ENCODE measurements at places on chromosomes 16 and 17.

DNA sequence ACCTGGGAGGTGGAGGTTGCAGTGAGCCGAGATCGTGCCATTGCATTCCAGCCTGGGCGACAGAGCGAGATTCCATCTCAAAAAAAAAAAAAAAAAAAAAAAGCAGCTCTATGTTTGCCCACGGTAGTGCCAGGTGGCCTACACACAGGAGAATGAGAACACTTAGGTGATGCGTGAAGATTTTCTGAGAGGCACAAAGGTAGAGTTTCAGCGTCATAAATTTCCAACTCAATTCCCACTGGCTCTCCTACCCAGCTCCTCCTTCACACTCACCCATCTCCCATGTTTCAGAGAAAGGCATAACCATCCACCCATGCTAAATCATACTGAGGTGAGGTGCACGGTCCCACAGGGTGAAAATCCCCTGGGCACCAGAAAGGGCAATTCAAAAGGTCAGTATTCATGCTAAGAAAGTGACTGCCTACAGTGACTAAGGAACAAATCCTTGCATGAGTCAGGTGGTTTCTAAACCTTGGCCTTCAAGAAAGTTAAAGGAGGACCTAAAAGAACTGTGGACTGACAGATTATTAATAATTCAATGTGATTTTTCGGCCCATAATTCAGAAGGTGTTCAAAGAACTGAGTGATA lies 4.8 kb downstream of the DCAKD start:
- DNase-seq: no peak

DNA sequence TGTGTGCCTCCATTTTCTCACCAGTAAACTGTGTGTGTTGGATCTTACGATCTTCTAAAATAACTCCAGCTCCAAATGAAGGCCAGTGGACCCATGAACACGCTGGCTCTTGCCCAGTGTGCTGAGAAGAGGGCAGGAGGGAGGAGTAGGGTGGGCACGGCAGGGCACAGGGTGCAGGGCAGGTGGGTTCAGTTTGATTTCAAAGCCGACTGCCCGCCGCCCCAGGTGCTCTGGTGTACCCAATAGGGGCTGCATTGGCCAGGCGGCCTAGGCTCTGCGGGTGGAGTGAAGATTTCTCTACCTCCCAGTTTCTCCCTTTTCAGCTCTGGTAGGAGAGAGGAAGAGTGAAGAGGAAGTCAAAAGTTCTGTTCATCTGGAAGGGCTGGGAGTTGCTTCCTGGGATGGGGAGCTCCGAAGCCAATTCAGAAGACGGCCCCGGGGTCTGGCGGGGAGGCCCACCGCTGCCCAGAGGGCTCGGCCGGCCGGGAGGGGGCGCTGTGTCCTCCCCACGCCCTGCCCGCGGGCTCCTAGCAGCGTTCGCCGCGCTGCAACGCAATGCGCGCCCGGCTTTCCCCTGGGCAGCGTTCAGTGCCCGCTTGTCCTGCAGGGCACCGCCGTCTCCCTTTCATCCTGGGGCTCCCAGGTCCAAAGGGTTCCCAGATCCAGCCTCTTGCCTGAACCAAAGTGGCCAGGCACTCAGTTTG lies 1.1 kb upstream of the CRHR1 start:
- no peak for DNase-seq

DNA sequence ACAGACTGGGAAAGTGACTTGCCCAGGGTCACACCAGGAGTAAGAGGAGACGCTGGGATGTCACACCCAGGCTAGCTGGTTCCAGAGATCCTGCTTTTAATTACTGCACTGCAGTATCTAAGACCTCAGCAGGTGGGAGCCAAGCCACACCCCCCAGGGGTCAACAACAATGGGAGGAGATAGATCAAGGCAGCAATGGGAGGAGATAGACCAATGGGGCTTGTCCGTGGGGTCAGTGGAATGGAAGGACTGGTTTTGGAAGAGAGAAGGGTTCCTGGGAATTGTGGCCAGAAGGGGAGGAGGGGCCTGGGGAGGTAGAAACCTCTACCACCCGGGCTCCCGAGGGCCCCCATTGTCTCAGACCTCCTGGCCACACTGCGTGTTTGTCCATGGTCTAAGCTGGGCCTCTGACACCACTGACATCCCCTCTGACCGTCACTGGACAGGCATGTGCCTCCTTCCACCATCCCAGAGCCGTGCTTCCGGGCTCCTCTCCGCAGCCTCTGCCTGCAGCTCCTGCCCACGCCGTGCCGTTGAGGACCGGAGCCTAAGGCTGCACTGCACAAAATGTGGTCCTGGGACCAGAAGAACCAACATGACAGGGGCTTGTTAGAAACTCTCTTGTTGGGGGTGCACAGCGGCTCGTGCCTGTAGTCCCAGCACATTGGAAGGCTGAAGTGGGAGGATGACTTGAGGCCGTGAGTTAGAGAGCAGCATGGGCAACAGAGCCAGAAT lies 69.8 kb upstream of the RPH3AL start:
- DNase-seq: no peak

- DNase-seq: no peak
These were observed 24.2 kb downstream of the MAP3K3 start for GRCh38 chr17:63646488-63646806.

- DNase-seq: no peak
These were observed 4.2 kb upstream of the MXRA7 start for GRCh38 chr17:76714822-76715495.

DNA sequence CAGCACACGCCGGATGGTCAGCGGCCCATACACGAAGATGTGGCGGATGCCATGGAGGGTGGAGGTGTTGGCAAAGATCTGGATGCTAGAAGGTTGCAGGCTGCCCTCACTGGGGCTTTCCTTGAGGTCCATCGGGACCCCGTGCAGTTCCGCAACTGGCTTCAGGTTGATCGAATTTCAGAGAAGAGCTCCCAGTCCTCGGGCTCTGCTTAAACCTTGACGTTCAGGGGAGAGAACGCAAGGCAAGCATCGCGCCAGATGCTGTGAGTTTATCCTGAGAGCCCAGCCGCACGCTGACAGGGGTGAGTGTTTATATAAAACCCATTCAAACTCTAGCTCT lies 98.7 kb upstream of the CCL2 start:
- DNase-seq: no peak

DNA sequence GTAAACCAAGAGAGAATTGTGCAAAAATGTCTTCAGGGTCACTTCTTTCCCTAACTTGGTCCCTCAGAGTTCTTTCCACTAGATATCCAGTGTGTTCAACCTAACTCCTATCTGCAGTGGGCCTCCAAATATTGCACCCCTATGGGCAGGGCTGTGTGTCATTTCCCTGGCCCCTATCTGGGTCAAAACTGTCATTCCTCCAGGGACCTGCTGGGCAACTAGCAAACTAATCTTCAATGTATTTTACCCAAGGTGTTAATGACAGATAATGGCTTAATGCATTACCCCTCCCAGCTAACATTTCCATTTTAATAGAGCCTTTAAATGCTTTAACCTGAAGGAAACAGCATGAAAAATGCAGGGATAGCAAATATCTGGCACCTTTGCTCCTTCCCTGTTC lies 25.8 kb upstream of the SKAP1 start:
- DNase-seq: no peak

GRCh38 chr16:30984669-30985400 lies at the start of gene HSD3B7:
Gene HSD3B7 (plus strand): TSS chr16:30985207. CDS start chr16:30985659, 452 bp downstream.
- peak; percentile 33 for DNase-seq

- no peak for DNase-seq
These were observed 73.0 kb upstream of the COX10 start for GRCh38 chr17:13996276-13996675.

Data from fibroblast of skin of left biceps (primary cell).